B cell (primary cell): ENCODE measurements at places on chromosomes 11 and 22.

- H3K36me3 ChIP-seq: no peaks in the 10 kb centered on the region
- H3K27me3 ChIP-seq: no peaks in the 10 kb centered on the region
- H3K4me1 ChIP-seq: peaks cover 22% of the 10 kb centered on the region
- H3K27ac ChIP-seq: no peak overlapping the region
Measured at GRCh38 chr22:29307596-29308147, 1.2 kb downstream of the GAS2L1 start.

GRCh38 chr22:28955817-28956216 lies 72.4 kb downstream of the ZNRF3 start:
- peaks cover 11% of the 10 kb centered on the region for H3K4me1 ChIP-seq
- H3K27me3 ChIP-seq: peaks cover 13% of the 10 kb centered on the region
- DNase-seq: peak; percentile 31
- H3K27ac ChIP-seq: no peak overlapping the region
- H3K36me3 ChIP-seq: no peaks in the 10 kb centered on the region

DNA sequence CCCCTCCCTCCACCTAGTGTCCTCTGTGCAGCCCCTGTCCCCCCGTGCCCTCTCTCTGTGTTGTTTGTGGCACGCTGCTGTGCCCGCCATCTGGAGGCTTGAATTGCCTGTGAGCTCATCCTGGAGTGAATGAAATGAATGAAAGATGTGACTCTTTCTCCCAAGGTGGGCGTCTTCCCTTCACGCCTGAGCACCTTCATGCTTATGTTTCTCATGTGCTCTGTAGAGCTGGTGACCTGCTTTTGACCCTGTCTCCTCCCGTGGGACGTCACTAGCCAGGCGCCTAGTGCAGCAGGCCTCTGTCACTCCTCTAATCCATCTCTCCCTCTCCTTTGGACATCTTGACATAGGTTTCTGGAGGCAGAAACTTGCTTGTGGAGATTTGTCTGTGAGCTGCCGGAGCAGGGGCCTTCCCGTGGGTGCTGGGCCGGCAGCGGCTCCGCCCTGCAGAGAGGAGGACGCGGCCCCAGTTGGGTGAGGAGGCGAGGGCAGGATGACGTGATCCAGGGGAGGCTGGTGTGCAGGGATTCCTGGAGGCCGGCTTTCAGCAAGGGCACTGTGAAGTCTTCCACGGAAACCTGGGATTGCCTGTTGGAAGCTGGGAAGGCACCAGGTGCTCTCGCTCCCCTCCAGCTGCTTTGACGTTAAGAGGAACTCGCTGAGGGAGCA lies 40.6 kb downstream of the MUC6 start:
- no peak overlapping the region for H3K27ac ChIP-seq
- H3K4me3 ChIP-seq: no peak overlapping the region
- no peaks in the 10 kb centered on the region for H3K4me1 ChIP-seq
- no peak for DNase-seq
- H3K27me3 ChIP-seq: no peaks in the 10 kb centered on the region

DNA sequence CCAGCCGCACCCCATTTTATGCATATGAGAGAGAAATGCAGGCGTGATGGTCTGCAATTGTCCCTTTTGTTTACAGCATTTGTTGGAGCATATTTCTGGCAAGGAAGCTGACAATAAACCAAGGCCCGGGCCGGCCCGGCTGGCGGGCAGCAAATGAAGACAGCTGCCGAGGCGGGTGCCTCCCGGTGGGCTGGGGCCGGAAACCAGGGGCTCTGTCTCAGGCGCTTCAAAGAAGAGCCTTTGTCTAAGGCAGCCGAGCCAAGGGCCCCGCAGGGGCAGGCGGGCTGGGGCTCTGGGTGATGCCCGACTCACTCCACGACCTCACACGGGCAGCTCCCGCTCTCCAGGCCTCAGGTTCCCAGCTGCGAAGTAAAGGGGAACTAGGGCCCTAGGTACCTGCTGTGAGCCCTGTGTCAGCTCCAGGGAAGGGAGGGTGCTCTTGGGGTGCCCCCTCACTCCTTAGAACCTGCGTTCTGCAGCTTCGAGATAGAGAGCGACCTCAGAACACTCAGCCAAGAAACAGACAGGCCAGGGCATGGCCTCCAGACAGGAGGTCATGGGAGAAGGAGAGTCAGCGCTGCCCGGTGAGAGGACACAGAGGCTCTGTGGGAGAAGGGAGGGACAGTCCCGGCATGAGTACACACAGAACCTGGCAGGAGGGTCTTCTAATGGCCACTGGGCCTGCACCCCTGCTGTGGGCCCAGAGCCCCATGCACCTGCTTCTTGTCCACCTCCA lies 2.4 kb downstream of the LINC01488 start:
- no peak for DNase-seq
- H3K4me3 ChIP-seq: no peak overlapping the region

DNA sequence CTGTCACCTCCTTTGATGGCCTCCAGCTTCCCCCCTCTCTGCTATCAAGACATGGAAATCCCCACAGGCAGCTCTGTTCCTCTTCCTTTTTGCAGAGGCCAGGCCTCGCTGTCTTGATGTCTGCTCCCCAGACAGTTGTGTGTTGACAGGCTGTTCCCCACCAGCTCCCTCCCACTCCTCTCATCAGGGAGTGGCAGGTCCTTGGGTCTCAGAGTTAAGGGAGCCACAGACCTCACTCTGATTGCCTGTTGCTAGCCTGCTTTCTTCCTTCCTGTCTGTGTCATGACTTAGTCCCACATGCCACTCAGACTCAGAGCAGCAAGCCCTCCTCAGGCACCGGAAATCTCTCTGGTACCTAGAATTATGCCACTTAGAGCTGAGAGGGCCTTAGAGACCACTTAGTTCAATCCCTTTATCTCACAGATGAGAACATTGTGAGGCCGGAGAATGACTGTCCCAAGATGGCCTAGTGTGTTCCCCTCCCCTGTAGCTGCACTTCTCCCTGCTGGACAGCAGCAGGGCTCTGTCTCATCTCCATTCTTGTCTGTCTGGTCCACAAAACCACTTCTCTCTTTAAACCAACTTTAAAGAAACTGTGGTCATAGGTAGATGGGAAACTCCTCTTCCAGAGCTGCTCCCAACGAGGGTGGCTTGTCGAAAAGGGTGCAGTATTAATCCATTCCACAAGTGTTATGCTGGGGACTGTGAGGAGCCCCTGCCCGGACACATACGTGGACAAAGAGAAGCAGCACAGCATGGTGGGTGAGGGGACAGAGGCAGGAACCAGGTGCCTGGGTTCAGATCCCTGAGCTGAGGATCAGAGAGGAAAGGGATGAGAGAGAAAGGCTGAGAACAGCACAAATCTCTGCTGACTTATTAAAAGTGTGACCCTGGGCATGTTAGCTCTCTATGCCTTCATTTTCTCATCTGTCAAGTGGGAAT lies 4.2 kb downstream of the AMPD3 start:
- H3K27ac ChIP-seq: peak overlapping the region; percentile 98
- H3K36me3 ChIP-seq: peaks cover 36% of the 10 kb centered on the region
- H3K4me1 ChIP-seq: peaks cover 73% of the 10 kb centered on the region
- peak overlapping the region; percentile 42 for H3K4me3 ChIP-seq
- peak; percentile 88 for DNase-seq
- H3K27me3 ChIP-seq: no peaks in the 10 kb centered on the region

GRCh38 chr11:66523611-66524010 lies 13.2 kb downstream of the BBS1 start:
- no peak overlapping the region for H3K4me3 ChIP-seq
- no peaks in the 10 kb centered on the region for H3K4me1 ChIP-seq
- peaks cover 40% of the 10 kb centered on the region for H3K36me3 ChIP-seq
- H3K27ac ChIP-seq: no peak overlapping the region

DNA sequence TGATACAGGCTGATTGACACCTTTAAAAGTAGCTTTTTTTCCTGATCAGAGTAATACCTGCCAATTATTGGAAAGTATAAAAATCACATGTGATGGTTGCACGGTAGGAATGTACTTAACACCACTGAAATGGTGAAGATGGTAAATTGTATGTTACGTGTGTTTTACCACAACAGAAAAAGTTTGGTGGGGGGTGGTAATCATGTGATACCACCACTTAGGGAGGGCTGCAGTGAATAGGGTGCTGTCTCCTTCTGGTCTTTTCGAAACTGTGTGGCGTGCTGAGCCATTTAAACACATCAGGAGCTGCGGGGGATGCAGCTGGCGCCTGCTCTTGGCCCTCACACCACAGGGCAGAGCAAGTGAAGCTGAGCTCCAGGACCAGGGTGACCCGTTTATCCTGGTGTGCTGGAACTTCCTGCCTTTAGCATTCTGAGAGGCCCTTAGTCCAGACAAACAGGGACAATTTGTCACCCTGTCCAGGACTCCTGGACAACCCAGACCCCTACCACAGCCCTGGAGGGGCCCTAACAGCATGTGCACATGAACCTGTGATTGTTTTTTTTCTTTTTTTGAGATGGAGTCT lies 2.6 kb downstream of the SYNGR1 start:
- no peaks in the 10 kb centered on the region for H3K27me3 ChIP-seq
- no peak overlapping the region for H3K4me3 ChIP-seq
- H3K36me3 ChIP-seq: no peaks in the 10 kb centered on the region
- H3K4me1 ChIP-seq: peaks cover 37% of the 10 kb centered on the region

- peaks cover 17% of the 10 kb centered on the region for H3K36me3 ChIP-seq
- H3K4me3 ChIP-seq: no peak overlapping the region
- H3K4me1 ChIP-seq: no peaks in the 10 kb centered on the region
- no peaks in the 10 kb centered on the region for H3K27me3 ChIP-seq
- no peak for DNase-seq
Measured at GRCh38 chr11:74232311-74232950, 61.3 kb downstream of the PPME1 start.

GRCh38 chr22:27851974-27852746 lies 50.6 kb upstream of the MN1 start:
- no peak overlapping the region for H3K4me3 ChIP-seq
- H3K27ac ChIP-seq: no peak overlapping the region
- no peak for DNase-seq

DNA sequence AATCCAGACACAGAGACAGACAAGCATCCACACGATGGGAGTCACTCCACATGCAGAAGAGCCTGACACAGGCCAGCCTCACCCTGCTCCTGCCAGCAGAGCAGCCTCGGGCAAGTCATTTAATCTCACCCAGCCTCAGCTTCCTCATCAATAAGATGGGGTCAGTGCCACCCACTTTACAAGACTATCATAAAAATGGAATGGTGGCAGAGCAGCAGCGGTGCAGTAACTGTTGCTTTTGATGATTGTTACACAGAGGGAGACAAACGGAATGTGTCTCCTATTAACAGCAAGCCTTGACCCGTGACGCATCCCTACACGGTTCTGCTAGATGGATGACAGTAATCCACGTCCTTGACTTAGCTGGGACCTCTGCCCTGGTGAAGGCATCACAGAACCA lies 26.0 kb upstream of the ARFGAP3 start:
- H3K36me3 ChIP-seq: peaks cover 87% of the 10 kb centered on the region
- DNase-seq: no peak
- no peak overlapping the region for H3K27ac ChIP-seq
- no peak overlapping the region for H3K4me3 ChIP-seq
- peaks cover 11% of the 10 kb centered on the region for H3K4me1 ChIP-seq

GRCh38 chr11:125147280-125147679 lies 17.3 kb upstream of the PKNOX2 start:
- H3K27ac ChIP-seq: no peak overlapping the region
- H3K27me3 ChIP-seq: peaks cover 6% of the 10 kb centered on the region
- DNase-seq: no peak
- no peaks in the 10 kb centered on the region for H3K36me3 ChIP-seq
- no peak overlapping the region for H3K4me3 ChIP-seq

GRCh38 chr11:63023222-63023814 lies 7.7 kb upstream of the SLC22A8 start:
- no peak overlapping the region for H3K27ac ChIP-seq
- H3K36me3 ChIP-seq: no peaks in the 10 kb centered on the region
- H3K4me3 ChIP-seq: no peak overlapping the region
- H3K27me3 ChIP-seq: no peaks in the 10 kb centered on the region
- peak; percentile 18 for DNase-seq

- H3K27me3 ChIP-seq: no peaks in the 10 kb centered on the region
- no peaks in the 10 kb centered on the region for H3K36me3 ChIP-seq
- H3K27ac ChIP-seq: no peak overlapping the region
- H3K4me3 ChIP-seq: no peak overlapping the region
Measured at GRCh38 chr11:115193914-115194801, 310.1 kb downstream of the CADM1 start.

- no peaks in the 10 kb centered on the region for H3K27me3 ChIP-seq
- peaks cover 29% of the 10 kb centered on the region for H3K4me1 ChIP-seq
- no peak overlapping the region for H3K4me3 ChIP-seq
- H3K36me3 ChIP-seq: no peaks in the 10 kb centered on the region
- H3K27ac ChIP-seq: no peak overlapping the region
- no peak for DNase-seq
Measured at GRCh38 chr11:119671561-119672015, 57.4 kb downstream of the NECTIN1 start.

DNA sequence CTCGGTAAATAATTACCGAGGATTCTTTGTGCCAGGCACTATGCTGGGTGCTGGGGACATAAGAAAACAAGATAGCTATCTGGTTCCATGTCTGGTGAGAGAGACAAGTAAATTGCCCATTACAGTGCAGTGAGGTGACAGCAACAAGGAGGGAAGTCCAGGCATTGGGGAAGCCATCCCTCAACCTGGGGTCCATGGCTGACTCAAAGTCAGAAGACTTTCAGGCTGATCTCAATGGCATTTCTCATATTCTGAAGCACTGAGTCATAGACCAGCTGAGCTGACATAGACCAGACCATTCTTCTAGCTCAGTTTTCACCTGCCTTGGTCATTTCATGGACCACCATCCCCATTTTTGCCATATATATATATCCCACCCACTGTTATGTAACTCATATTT lies 158.8 kb downstream of the TTC17 start:
- no peaks in the 10 kb centered on the region for H3K27me3 ChIP-seq
- no peaks in the 10 kb centered on the region for H3K4me1 ChIP-seq
- H3K27ac ChIP-seq: no peak overlapping the region
- H3K36me3 ChIP-seq: no peaks in the 10 kb centered on the region

- H3K4me3 ChIP-seq: no peak overlapping the region
- no peaks in the 10 kb centered on the region for H3K4me1 ChIP-seq
- no peaks in the 10 kb centered on the region for H3K36me3 ChIP-seq
- no peak overlapping the region for H3K27ac ChIP-seq
- DNase-seq: no peak
- H3K27me3 ChIP-seq: no peaks in the 10 kb centered on the region
Measured at GRCh38 chr11:87460842-87461637, 423.3 kb downstream of the TMEM135 start.

GRCh38 chr11:128324531-128325141 lies 262.7 kb downstream of the ETS1 start:
- peaks cover 30% of the 10 kb centered on the region for H3K4me1 ChIP-seq
- peak overlapping the region; percentile 8 for H3K27ac ChIP-seq
- H3K36me3 ChIP-seq: no peaks in the 10 kb centered on the region
- H3K27me3 ChIP-seq: no peaks in the 10 kb centered on the region
- DNase-seq: no peak

DNA sequence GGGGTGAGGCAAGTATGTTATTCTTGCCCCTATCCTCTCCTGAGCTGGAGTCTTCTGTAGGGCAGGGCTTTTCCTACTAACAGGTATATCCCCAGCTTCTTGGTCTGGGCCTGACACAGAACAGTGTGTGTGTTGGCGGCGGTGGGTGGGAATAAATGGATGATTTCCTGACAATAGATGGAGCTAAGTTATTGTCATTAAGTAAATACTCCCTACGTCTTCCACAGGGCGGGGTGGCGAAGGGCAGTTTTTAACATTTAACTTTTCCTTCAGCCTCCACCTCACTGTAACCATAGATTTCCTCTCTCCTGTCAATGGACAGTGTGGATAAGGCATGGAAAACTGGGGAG lies 11.7 kb upstream of the SMPD1 start:
- H3K36me3 ChIP-seq: no peaks in the 10 kb centered on the region
- DNase-seq: no peak
- no peaks in the 10 kb centered on the region for H3K27me3 ChIP-seq
- no peak overlapping the region for H3K4me3 ChIP-seq

GRCh38 chr11:96168623-96169022 lies 174.4 kb downstream of the MAML2 start:
- no peak overlapping the region for H3K27ac ChIP-seq
- H3K4me1 ChIP-seq: peaks cover 9% of the 10 kb centered on the region
- no peaks in the 10 kb centered on the region for H3K36me3 ChIP-seq
- H3K4me3 ChIP-seq: no peak overlapping the region
